A172 (cell line): ENCODE measurements at places on chromosomes 2 and 18. TPM values are rescaled to one million over a fixed set of nuclear protein-coding genes. Genes with fewer than 3 reads are reported as not detected.

EVX2 gene
- total RNA-seq = not detected in 2 replicates

ERFE gene
- 25.3 and 31.3 TPM in 2 replicates for total RNA-seq

SULT1C2 gene
- 0.29 TPM in 1 of 2 replicates, not detected in the other for total RNA-seq

SPR gene
- 84.0 and 104 TPM in 2 replicates for total RNA-seq

C2orf92 gene
- total RNA-seq = 0.86 and 8.6 TPM in 2 replicates

SPATA3 gene
- not detected in 2 replicates for total RNA-seq

CROCC2 gene
- total RNA-seq = 0.02 TPM in 1 of 2 replicates, not detected in the other

NEU2 gene
- total RNA-seq = not detected in 2 replicates

CHRNG gene
- total RNA-seq = not detected in 2 replicates

BCL11A gene
- total RNA-seq = not detected in 2 replicates

ELOA2 gene
- not detected in 2 replicates for total RNA-seq

SIX2 gene
- total RNA-seq = not detected in 2 replicates

LCT gene
- not detected in 2 replicates for total RNA-seq

SRD5A2 gene
- not detected in 2 replicates for total RNA-seq

AAK1 gene
- total RNA-seq = 44.7 and 48.1 TPM in 2 replicates

PROM2 gene
- total RNA-seq = 0.31 and 1.3 TPM in 2 replicates

ANKRD29 gene
- 3.8 and 4.0 TPM in 2 replicates for total RNA-seq

IL37 gene
- not detected in 2 replicates for total RNA-seq
